ENCODE measurements at places on chromosomes 5 and 9. TPM values are rescaled to one million over a fixed set of nuclear protein-coding genes. Genes with fewer than 3 reads are reported as not detected.

GRCh38 chr5:168162464-168162863 lies 129.0 kb upstream of the WWC1 start:
- H3K36me3 ChIP-seq = no peaks in the 10 kb centered on the region
- H3K4me1 ChIP-seq = peaks cover 4% of the 10 kb centered on the region
- DNase-seq = no peak
- H3K27me3 ChIP-seq = no peaks in the 10 kb centered on the region
- H3K27ac ChIP-seq = no peak overlapping the region

Gene ANXA2R
- 0.69 TPM for polyA plus RNA-seq

GRCh38 chr9:124017929-124018729 lies 6.6 kb downstream of the LHX2 start:
- H3K27ac ChIP-seq = no peak overlapping the region
- peaks cover 100% of the 10 kb centered on the region for H3K27me3 ChIP-seq
- H3K36me3 ChIP-seq = no peaks in the 10 kb centered on the region
- H3K4me3 ChIP-seq = peak overlapping the region; percentile 16
- DNase-seq = no peak
- peaks cover 35% of the 10 kb centered on the region for H3K4me1 ChIP-seq

- H3K27me3 ChIP-seq = no peaks in the 10 kb centered on the region
- DNase-seq = no peak
- no peak overlapping the region for H3K4me3 ChIP-seq
- no peaks in the 10 kb centered on the region for H3K36me3 ChIP-seq
- no peak overlapping the region for H3K27ac ChIP-seq
- no peaks in the 10 kb centered on the region for H3K4me1 ChIP-seq
Observed at GRCh38 chr9:107782789-107783188, 293.2 kb upstream of the KLF4 start.

Gene FBXW11
- 15.6 TPM for polyA plus RNA-seq

DNA sequence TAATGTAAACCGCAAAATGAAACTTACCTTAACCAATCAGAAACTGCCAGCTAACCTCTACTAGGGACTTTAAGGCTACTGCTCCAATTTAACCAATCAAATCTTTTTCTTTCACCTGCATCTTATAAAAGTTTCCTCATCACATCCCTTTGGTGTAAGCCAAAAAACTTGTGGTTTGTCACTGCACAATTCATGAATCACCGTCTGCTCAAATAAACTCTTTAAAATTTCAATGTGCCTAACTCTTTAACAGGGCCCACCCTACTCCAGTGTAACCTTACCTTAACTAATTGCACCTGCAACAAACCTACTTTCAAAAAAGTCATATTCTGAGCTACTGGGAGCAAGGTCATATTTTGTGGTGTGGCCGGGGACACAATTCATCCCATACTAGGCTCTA lies 172.2 kb upstream of the GRAMD2B start:
- H3K4me1 ChIP-seq = no peaks in the 10 kb centered on the region
- H3K36me3 ChIP-seq = no peaks in the 10 kb centered on the region
- no peaks in the 10 kb centered on the region for H3K27me3 ChIP-seq
- H3K27ac ChIP-seq = no peak overlapping the region

DNA sequence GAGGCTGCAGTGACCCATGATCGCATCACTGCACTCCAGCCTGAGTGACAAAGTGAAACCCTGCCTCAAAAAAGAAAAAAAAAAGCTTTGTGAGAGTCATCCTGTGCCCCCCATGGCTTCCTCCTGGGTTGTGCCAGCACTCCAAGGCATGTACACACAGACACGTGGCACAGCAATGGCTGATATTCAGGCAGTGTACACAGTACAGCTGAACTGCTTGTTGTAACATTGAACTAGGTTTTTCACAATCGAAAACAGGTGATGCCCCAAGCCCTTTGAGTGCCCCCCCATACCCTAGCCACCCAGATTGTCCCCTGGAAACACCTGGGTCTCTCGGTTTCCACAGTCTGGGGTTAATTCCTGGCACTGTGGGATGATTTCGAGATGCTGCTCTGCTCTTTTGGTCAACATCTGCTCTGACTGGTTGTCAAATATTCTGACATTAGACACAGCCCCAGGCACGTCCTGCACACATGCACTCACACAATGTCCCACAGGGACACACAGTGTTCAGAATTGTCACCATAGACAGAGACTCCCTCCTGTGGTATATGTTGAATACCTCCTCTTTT lies 9.2 kb downstream of the SPINK4 start:
- no peak overlapping the region for H3K4me3 ChIP-seq
- no peaks in the 10 kb centered on the region for H3K27me3 ChIP-seq
- peak; percentile 14 for DNase-seq
- no peaks in the 10 kb centered on the region for H3K4me1 ChIP-seq

GRCh38 chr9:124257844-124258606 lies at the start of gene NEK6:
Gene NEK6 (plus strand): TSS chr9:124257949. CDS start chr9:124301965, 44,016 bp downstream.
- H3K36me3 ChIP-seq = no peaks in the 10 kb centered on the region
- H3K4me3 ChIP-seq = peak within 1 kb of the TSS; percentile 77
- H3K4me1 ChIP-seq = peaks cover 56% of the 10 kb centered on the region
- peak; percentile 47 for DNase-seq
- no peaks in the 10 kb centered on the region for H3K27me3 ChIP-seq

GRCh38 chr5:72693546-72694205 lies 122.8 kb upstream of the TNPO1 start:
- H3K36me3 ChIP-seq = no peaks in the 10 kb centered on the region
- H3K27ac ChIP-seq = peak overlapping the region; percentile 44
- no peak for DNase-seq
- no peak overlapping the region for H3K4me3 ChIP-seq

GRCh38 chr5:137282216-137282615 lies 216.9 kb downstream of the SPOCK1 start:
- H3K4me1 ChIP-seq = no peaks in the 10 kb centered on the region
- no peaks in the 10 kb centered on the region for H3K36me3 ChIP-seq
- H3K27me3 ChIP-seq = no peaks in the 10 kb centered on the region

- peaks cover 4% of the 10 kb centered on the region for H3K4me1 ChIP-seq
- H3K36me3 ChIP-seq = no peaks in the 10 kb centered on the region
- H3K4me3 ChIP-seq = no peak overlapping the region
- no peak for DNase-seq
Observed at GRCh38 chr5:58117542-58117941, 342.3 kb downstream of the PLK2 start.

DNA sequence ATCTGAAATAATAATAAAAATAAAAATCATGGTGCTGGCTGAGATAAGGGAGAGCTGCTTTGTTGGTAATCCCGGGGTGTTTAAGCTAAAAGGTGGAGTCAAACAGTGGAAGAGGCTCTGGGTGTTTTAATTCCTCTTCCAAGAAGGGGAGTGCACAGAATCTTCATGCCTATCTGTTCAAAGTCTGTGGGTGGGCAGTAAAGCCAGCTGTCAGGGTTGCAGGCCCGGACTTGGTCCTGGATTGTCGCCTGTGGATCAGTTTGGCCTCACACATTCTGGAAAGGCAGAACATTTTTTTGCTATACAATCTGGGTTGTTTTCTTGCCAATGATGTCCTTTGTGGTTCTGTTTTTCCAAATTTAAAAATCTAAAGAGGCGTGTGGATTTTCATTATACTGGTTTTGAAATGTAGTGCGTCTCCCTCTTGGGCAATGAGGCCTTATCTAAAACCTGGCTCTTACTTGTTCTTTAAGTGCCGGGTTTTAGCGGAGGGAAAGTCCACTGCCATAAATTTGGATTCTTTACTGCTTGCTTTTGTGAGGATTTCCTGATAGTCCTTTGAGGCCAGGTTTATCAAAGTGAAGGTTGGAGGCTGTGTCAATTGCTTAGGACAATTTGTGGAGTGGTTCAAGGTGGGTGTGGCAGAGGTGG lies 5.8 kb downstream of the ANKDD1B start:
- no peaks in the 10 kb centered on the region for H3K27me3 ChIP-seq
- no peak for DNase-seq
- H3K4me3 ChIP-seq = no peak overlapping the region
- peaks cover under 1% of the 10 kb centered on the region for H3K4me1 ChIP-seq

- no peaks in the 10 kb centered on the region for H3K27me3 ChIP-seq
- H3K4me1 ChIP-seq = no peaks in the 10 kb centered on the region
- no peak for DNase-seq
Observed at GRCh38 chr5:17732351-17732923, 98.2 kb downstream of the TAF11L14 start.

- peaks cover 26% of the 10 kb centered on the region for H3K4me1 ChIP-seq
- no peak overlapping the region for H3K27ac ChIP-seq
- H3K4me3 ChIP-seq = no peak overlapping the region
- H3K27me3 ChIP-seq = no peaks in the 10 kb centered on the region
- no peak for DNase-seq
Observed at GRCh38 chr9:92032891-92033290, 82.3 kb downstream of the SPTLC1 start.

- no peak for DNase-seq
- no peak overlapping the region for H3K4me3 ChIP-seq
- H3K27ac ChIP-seq = no peak overlapping the region
- H3K36me3 ChIP-seq = no peaks in the 10 kb centered on the region
Observed at GRCh38 chr5:104778-105296, 12.9 kb downstream of the PLEKHG4B start.

DNA sequence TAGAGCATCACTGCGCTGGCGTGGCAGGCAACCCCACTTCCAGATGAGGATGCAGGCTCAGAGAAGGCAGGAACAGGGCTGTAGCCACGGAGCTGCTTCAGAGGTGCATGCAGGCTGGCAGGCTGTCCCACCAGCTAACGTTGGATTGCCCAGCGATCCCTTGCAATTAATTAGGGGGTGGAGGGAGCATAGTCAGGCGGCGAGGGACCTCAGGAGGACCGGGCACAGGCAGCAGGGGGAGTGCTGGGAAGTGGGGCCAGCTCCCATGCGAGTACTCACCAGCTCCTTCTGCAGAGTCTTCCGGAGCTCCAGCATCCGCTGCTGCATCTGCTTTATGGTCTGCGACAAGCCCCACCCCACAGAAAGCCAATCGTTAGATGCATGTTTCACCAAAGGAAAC lies 20.3 kb downstream of the ARPC5L start:
- H3K27me3 ChIP-seq = no peaks in the 10 kb centered on the region
- H3K27ac ChIP-seq = no peak overlapping the region
- DNase-seq = no peak
- H3K4me1 ChIP-seq = no peaks in the 10 kb centered on the region
- peaks cover 44% of the 10 kb centered on the region for H3K36me3 ChIP-seq

DNA sequence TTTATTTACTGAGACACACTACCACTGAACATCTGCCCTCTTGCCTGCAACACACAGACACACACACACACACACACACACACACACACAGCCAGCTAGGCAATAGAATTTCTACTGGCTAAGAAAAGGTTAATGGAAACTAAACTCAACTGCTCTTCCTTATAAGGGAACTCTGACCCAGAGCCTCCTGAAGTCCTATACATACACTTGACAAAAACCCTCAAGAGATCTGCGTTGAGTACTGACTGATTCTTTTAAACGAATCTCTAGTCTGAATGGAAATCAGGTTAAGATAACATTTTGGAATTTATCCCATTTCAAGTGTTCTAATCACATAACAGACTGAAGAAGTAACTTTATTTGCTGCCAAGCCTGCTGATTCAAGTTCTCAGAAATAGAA lies 25.9 kb upstream of the TRPM3 start:
- no peaks in the 10 kb centered on the region for H3K36me3 ChIP-seq
- no peaks in the 10 kb centered on the region for H3K27me3 ChIP-seq
- no peaks in the 10 kb centered on the region for H3K4me1 ChIP-seq
- no peak for DNase-seq

Gene EGFLAM
- 2.4 TPM for polyA plus RNA-seq

Gene DNAJC25
- 5.7 TPM for polyA plus RNA-seq

Gene ALDH1A1
- 52.6 TPM for polyA plus RNA-seq

GRCh38 chr9:134604834-134605233 lies 36.8 kb upstream of the COL5A1 start:
- no peak for DNase-seq
- peaks cover 36% of the 10 kb centered on the region for H3K4me1 ChIP-seq
- no peak overlapping the region for H3K4me3 ChIP-seq

GRCh38 chr9:121801579-121801978 lies 150.1 kb downstream of the DAB2IP start:
- H3K27me3 ChIP-seq = no peaks in the 10 kb centered on the region
- H3K27ac ChIP-seq = no peak overlapping the region

DNA sequence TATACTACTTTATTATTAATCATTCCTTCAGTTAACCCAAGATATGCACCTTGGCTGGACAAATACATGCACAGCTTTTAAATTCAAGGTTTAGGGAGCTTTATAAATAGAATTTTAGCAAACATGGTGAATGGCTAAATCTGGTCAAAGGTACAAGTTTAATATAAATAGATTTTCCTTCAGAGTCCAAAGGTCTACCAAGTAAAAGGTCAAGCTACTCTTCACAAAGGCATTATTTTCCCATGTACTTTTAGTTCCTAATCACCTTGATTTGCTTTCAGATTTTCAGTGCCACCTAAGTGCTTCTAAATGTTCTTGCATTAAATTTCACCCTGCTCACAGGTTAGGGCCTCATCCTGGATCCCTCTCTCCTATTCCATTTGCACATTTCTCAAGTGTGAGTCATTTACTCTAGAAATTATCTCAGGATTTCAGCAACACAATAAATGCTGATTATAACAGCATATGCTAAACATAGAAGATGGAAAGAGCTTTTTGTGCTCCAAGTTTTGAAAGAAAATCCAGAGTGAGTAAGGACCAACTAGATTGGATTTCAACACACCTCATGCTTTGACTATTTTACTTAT lies 459.4 kb upstream of the ITGA1 start:
- no peaks in the 10 kb centered on the region for H3K27me3 ChIP-seq
- no peaks in the 10 kb centered on the region for H3K36me3 ChIP-seq
- no peaks in the 10 kb centered on the region for H3K4me1 ChIP-seq
- DNase-seq = no peak

Gene TSSK1B
- not detected for polyA plus RNA-seq

GRCh38 chr9:37944266-37944650 lies 40.3 kb upstream of the SLC25A51 start:
- H3K36me3 ChIP-seq = peaks cover 27% of the 10 kb centered on the region
- no peak overlapping the region for H3K27ac ChIP-seq
- DNase-seq = no peak
- no peaks in the 10 kb centered on the region for H3K27me3 ChIP-seq

DNA sequence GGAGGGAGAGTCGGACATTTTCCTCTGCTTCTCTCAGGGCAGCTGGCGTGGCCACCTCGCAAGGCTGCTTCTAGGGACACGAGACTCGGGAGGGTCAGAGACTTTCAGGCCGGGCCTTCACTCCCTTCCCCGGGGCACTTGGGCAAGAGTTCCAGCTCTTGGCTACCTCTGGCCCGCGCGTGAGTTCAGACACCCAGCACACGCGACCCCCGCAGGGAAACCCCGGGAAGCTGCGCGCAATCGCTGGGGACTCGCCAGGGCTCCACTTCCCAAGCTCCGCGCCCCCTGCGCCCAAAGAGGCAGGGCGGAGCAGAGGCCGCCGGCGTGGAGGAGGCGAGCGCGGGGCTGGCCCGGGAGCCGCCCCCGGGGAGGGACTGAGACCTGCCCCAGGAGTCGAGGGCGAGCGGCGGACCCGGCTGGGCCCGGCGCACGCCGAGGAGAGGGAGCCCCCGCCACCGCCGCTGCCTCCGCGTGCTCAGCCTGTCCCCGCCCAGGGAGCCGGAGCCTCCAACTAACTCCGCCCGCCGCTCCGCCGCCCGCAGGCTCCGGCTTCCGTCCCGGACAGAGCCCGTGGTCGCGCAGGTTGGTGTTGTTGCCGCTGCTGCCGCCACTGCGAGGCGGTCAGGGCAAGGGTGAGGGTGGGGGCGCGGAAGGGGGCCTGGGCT lies at the start of gene PAM:
Gene PAM, plus strand, starts transcription at position 539 of the 665 bp plus-strand sequence. CDS start 110,891 bp downstream, outside the sequence.
- H3K4me3 ChIP-seq = peak within 1 kb of the TSS; percentile 89
- no peaks in the 10 kb centered on the region for H3K36me3 ChIP-seq
- no peaks in the 10 kb centered on the region for H3K27me3 ChIP-seq

Gene SYNPO
- polyA plus RNA-seq = 28.9 TPM
